ENCODE measurements at places on chromosomes 7 and 10.
A peak's percentile ranks its signal among the peaks of the same experiment; 100 is the strongest.

DNA sequence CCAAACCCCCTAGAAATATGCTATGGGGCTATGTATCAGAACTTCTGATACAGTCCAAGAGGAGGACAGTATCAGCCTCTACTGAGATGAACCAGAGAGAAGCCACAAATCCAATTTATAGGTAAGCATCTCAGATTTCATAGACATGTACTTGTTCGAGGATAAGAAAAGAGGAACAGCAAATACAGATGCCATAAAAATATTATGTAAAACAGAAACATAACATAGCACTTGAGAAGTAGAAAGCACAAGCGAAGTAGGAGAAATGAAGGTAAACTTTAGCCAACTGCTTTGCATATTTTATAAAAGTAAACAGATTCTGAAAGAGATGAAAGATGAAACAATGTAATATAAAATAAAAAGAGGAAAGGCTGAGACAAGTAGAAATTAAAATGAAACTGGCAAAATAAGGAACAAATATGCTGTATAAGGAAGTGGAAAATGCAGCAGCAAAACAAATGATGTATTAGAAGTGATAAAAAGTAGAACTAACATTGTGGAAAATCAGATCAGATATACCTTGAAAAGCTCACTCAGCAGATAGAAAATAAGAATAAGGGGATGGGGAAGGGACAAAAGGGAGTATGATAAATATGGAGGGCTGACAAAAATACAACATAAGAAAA, 135.1 kb downstream of the SKAP2 start:
- DNase-seq, result no peak

DNA sequence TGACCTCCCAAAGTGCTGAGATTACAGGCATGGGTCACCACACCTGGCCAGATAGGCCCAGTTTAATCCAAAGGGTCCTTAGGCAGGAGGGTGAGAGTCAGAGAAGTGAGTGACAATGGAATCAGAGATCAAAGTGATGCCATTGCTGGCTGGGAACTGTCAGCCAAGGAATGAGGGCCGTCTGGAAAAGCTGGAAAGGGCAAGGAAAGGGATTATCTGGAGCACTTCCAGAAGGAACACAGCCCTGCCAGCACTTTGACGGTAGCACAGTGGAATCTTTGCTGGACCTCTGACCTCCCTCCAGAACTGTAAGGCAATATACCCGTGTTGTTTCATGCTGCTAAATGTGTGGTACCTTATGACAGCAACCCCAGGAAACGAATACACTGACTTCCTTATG, 11.3 kb upstream of the TAS2R40 start:
- DNase-seq, result no peak

- DNase-seq, result peak; percentile 46
Measured at GRCh38 chr10:100370714-100371481, 23.9 kb downstream of the SCD start.

- DNase-seq, result no peak
Measured at GRCh38 chr10:88309365-88309764, 273.8 kb downstream of the RNLS start.

- no peak for DNase-seq
Measured at GRCh38 chr10:11145495-11145855, 127.8 kb downstream of the CELF2 start.

DNA sequence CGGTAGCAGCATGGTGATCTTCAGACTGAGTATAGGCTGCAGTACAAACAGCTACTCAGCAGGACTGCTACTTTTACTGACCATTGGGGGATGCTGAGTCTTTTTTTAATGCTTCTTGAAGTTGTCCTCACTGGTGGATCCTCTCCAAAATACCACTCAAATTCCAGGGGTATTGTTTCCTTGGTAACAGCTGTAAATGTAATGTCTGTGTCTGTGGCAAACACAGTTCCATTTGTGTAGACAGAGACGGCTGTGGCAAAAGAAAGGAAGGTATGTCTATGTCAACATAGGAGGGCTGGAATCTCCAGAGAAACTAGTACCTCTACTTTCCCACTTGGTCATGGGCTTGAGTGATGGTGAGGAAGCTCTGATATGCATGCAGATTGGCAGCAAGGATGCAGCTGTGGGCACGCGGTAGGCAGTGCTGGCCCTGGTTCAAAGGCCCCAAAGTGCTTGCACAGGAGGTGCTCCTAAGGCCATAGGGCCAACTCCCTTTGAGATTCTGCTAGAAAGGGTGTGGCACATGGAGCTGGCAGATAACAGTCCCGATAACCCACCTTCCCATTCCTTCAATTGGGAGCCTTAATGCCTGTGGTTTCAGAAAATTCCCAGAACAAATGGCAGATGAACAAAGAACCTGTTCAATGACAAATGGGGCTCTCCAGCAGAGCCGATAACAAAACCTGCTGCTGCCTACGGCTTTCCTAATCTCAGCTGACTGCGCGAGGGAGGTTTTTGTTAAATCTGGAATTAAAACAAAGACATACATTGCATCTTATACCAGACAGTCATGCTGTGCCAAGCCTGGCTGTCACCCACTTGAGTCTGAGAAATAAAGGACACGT, 43.0 kb downstream of the PKD1L1 start:
- DNase-seq, result no peak

- DNase-seq, result no peak
Measured at GRCh38 chr7:128948976-128949760, 11.4 kb downstream of the IRF5 start.

DNA sequence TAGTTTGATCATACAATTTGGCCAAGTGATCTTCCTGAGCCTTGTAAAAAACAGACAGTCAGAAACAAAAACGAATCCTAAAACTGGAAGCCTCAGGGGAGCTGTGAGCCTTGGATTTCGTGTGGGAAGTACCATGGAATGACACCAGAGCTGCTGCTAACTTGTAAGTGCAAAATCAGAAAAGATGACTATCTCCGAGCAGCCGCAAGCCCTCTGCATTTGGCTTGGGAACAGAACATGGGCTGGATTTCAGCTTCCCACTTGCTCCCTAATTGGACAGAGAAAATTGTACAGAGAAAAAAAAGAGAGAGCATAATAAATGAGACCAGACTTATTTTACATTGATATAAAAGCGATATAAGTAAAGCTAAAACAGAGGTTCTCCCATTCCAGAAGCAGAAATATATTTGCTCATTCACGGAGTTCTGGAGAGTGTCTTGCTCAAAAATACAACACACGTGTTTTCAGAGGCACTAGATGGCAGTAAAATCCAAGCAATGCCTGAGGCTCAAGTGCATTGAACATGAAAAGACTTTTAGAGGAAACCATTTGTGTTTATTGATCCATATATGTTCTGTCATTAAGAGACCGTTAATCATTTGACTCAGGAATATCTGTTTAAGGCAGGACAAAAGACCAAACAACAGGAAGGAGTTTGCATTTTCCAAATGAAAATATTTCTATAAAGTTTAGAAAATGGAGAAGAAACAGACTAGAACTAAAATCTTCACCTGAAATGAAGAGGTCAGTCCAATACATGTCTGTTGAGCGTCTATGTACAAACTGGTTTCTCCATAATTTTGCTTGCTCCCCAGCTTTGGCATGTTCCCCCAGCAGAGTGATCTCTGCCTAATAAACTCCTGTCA, 78.3 kb upstream of the SLC26A5 start:
- peak; percentile 11 for DNase-seq

All from non-pigmented ciliary epithelial cell (primary cell).